ENCODE measurements at places on chromosomes 5 and 9.

- DNase-seq, result no peak
These were observed 49.6 kb upstream of the ADRB2 start for GRCh38 chr5:148776780-148777179.

DNA sequence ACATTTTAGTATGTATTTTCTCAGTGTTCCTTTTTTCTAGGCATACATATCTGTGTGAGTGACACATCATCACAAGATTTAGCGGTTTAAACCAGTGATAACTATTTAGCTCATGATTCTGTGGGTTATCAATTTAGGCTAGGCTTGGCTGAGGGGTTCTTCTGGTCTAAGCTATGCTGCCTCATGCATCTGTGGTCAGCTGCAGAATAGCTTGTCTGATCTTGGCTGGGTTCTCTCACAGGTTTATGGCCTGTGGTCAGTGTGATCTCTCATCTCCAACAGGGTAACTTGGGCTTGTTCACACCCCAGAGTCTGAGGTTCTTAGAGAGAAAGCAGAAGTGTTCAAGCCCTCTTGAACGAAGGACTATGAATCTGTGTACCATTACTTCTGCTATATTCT is 363.3 kb downstream of the KDM4C start:
- DNase-seq, result no peak

DNA sequence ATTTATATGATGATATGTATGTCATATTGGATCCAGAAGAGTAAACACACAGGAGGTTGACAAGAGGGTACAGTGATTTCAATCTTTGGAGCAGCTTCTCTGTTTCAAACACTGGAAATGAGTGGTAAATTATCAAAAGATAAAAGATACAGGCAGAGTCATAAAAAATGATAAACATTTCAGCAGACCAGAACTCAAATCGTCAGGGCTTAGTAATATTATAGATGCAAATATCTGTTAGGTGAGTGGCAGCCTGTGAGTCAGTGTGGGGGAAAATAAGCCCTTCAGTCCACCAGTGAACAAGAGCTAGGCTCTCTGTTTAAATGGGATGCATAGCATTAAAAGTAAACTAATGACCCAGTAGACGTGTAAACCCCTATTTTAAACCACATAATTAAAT is 1378.1 kb downstream of the EFNA5 start:
- no peak for DNase-seq

- no peak for DNase-seq
These were observed 837 bp downstream of the PCDHB2 start for GRCh38 chr5:141095263-141095641.

DNA sequence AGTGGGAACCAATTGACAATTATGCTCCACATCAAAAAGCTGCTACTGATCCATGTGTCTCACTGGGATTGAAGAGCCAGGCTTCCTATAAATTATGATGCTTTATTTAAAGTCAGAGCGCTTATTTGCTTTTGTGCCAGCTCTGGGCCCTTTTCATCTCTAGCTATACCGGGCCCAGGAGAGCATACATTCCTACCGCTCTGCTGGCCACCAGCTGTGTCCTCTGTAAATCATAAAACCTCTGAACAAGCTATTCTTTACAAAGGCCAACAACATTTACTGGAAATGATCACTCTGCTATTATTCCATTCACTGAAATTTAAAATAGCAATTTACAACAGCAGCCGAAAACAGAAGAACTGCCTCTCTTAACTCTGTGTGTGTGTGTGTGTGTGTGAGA is 86.6 kb downstream of the ZNF608 start:
- no peak for DNase-seq

DNA sequence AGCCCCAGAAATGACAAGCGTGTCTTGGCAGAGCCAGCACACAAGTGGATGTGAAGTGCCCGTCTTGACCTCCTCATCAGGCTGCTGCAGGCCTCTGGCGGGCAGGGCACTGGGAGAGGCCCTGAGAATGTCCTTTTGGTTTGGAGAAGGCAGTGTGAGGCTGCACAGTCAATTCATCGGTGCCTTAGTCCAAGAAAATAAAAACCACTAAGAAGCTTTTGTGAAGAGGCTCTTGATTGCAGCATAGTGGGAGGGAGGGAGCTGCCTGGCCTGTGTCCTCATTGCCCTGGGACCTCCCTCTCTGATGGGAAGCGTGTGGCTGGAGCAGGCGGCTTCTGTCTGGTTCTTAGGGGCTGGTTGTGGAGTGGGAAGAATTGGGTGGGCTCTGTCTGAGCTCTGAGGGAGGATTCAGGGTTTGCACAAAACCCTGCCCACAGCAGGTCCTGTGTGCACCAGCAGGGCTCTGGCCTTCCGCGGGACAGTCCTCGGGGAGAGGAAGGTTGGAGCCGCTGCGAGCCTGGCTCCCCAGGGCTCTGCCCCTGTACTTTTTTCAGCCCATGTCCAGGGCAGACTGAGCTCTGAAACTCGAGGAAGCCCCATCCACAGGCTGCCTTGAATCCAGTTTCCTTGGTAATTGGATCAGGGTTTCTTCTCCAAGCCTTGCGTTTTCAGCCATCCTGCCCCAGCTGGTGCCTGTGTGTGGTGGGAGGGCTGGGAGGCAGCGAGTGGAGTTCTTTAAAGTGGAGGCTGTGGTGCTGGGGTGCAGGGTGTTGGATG is 1.1 kb downstream of the HRCT1 start:
- DNase-seq, result no peak

GRCh38 chr5:72746736-72747135 is 69.7 kb upstream of the TNPO1 start:
- DNase-seq, result no peak

GRCh38 chr9:35538361-35539234 is 48.7 kb downstream of the RUSC2 start:
- no peak for DNase-seq

- peak; percentile 42 for DNase-seq
These were observed 97.1 kb downstream of the ENTREP1 start for GRCh38 chr9:69421908-69422801.

- no peak for DNase-seq
These were observed 127.0 kb downstream of the NNT start for GRCh38 chr5:43729846-43730478.

GRCh38 chr5:43785198-43785597 is 182.2 kb downstream of the NNT start:
- no peak for DNase-seq

DNA sequence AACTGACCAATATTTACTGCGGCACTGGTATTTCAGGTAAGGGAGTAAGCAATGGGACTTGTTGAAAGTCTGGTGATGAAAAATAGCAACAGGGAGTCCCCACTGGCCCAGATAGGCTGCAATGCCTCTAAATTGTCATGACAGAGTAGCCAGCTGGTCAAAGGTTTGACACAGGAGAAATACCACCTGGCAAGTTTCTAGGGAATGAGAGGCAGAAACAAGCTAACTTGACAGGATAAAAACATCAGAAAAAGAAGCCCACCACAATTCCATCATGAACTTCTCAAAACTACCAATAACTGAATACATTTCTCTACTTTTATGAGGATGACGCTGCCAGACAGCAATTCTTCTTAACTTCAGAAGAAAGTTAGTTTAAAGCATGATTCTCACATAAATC is 99.8 kb downstream of the STRBP start:
- DNase-seq, result no peak

DNA sequence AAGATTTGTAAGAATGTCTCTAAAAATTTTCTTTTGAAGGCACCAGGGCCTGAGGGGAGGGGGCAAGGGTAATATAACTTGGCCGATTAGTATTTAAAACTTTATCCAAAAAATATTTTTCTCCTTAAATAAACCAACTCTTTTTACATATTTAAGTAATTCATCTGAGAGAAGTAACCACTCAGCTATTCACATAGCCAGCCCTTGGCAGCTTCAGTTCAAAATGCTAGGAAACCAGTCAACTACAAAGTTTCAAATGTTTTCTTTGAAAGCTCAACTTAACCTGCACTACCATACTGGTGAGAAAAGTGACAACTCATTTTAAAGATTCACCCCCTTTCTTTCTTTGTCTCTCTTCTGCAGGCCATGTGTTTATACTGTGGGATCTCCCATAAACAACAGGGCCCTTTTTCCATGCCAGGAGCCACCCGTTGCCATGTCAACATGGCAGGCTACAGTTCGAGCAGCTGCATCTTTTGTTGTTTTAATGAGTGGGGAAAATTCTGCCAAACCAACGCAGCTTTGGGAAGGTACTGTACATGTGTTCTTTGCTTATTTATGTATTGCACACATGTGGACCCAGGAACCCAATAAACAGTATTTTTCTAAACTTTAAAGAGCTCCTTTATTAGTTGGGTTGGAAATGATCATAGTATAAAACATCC is 46.3 kb downstream of the AOPEP start:
- DNase-seq, result no peak

DNA sequence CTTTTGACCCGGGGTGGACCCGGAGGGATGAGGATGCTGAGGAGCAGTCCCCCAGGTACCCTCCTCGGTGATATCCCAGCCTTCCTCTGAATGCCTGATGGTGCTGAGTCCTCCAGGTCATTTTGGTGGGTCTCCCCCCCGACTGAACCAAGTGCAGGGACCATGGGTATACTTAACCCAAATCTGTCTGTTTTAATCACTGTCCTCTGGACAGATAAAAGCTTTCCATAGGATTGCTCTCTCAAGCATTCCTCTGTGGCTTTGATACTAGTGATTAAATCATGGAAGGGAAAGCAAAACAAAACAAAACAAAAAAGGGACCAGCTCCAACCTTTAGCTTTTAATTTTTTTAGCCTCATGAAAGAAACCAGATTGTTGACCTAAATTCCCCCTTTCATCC is 26.0 kb downstream of the PAPPA start:
- no peak for DNase-seq

Measured in effector memory CD4-positive, alpha-beta T cell (primary cell).